Activated CD4-positive, alpha-beta T cell treated with anti-CD3 and anti-CD28 coated beads, Interleukin-2, amount 10 ng/mL, durations not matched to agents 24 days and 14 days (primary cell): ENCODE measurements at places on chromosomes 12 and 14. TPM values are rescaled to one million over a fixed set of nuclear protein-coding genes. Genes with fewer than 3 reads are reported as not detected.

DNA sequence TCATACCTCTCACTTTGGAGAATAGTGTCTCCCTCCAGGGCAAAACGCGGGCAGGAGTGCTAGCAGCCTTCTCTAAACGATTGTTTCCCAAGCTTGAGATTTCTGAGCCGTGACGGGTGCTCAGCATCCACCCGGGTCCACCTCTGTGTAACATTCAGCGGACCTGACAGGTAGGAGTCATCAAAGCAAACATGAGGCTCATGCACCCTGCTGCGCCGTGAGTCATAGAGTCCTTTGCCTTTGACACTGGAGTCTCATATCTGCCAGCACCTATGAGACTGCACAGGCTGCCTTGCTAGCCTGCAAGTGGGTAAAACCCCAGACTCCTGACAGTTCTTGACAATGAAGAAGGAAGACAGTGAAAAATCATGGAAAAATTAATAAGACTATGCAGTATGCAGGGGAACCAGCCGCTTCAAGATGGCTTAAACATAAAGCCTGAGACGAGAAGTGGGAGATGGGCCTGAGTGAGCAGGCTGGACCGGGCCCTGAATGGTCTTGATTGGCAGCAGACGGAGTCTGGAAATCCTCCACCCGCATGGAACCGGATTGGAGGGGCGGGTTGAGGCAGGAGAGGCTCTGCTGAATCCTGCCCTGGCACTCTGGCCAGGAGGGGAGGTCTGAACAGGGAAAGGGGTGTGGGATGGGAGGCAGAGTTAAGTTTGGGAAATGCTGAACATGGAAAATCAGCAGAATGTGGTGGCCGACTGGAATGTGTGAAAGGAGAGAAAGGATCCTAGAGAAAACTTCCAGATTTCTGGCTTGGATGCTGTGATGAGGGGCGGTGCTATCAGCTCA lies 54.2 kb downstream of the LGMN start:
- no peaks in the 10 kb centered on the region for H3K36me3 ChIP-seq
- H3K4me3 ChIP-seq: no peak overlapping the region
- H3K4me1 ChIP-seq: peaks cover 7% of the 10 kb centered on the region
- no peak overlapping the region for H3K27ac ChIP-seq
- no peak for DNase-seq

DNA sequence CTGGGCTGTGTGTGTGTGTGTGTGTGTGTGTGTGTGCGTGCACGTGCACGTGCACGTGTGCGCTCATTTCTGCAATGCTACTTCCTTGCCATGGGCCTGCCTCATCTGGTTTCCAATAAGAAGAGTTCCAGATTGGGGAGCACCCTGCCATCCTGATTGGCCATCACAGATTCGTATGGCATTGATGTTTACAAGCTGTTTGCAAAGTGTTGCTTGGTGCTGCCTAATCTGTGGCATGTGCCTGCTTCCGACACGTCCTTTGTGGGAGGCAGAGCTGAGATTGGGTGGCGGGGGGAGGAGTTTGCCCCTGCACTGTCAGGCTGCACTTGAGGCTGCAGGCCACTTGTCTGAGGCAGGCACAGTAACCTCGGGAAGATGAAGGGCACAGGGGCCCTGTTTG lies 39.2 kb downstream of the SAMD4A start:
- H3K27me3 ChIP-seq: peaks cover 8% of the 10 kb centered on the region
- no peak overlapping the region for H3K27ac ChIP-seq
- H3K4me1 ChIP-seq: no peaks in the 10 kb centered on the region
- DNase-seq: no peak
- H3K36me3 ChIP-seq: no peaks in the 10 kb centered on the region

DNA sequence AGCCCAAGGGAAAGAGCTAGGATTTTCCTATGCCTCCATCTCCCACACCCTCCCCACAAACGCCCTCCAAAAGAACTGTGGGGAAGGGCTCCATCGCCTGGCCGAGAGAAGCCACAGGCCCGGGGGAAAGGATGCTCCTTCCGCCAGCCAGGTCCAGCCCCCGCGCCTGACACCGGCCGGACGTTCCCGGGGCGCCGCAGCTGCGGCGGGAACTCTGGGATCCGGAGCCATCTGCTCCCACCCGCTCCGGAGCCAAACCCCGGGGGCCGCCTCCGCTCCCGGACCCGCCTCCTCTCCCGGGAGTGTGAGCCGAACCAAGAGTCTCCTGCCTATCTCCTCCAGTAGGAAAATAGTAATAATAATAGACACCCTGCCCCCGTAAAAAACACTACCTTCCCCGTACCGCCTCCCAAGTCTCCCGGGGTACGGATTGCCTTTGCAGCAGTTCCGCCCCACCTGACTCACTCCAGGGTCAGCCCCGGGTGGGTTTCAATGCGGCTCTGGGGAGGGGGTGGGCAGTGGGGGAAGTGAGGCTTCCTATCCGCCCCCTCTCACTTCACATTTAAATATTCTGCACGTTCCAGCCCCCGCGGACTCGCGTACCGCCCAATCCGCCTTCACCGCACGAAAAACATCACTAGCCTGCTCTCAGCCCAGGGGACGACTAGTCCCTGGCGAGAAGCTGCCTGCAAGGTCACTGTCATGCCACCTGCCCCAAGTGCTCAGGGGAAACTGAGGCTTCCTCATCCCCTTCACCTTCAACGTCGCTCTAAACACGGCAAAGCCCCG lies 2.4 kb downstream of the AGAP2 start:
- H3K27me3 ChIP-seq: no peaks in the 10 kb centered on the region
- no peak for DNase-seq
- peaks cover 28% of the 10 kb centered on the region for H3K4me1 ChIP-seq
- H3K36me3 ChIP-seq: peaks cover 43% of the 10 kb centered on the region
- H3K4me3 ChIP-seq: no peak overlapping the region

DNA sequence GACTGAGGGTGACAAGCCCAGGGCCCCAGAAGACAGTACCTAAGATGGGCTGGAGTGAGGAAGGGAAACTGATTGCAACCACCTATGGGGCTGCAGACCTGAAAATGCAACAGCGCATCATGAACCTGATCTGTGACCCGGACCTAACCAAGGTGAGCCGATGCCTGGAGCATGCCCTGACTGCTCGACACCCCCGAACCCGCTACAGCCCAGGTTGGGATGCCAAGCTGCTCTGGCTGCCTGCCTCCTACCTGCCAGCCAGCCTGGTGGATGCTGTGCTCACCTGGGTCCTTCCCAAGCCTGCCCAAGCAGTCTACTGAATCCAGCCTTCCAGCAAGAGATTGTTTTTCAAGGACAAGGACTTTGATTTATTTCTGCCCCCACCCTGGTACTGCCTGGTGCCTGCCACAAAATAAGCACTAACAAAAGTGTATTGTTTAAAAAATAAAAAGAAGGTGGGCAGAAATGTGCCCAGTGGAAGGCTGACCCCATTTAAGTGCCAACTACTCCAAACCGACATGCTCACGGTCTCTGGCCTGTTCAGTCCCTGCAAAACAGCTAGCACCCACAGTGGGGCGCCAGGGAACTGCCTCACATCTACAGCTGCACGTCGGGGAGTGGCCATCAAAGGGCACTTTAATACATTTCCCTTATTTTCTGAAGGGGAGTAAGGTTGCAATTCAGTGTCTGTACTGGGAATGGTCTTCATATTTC lies 4.2 kb downstream of the RDH5 start:
- peaks cover 22% of the 10 kb centered on the region for H3K4me1 ChIP-seq
- H3K4me3 ChIP-seq: no peak overlapping the region

DNA sequence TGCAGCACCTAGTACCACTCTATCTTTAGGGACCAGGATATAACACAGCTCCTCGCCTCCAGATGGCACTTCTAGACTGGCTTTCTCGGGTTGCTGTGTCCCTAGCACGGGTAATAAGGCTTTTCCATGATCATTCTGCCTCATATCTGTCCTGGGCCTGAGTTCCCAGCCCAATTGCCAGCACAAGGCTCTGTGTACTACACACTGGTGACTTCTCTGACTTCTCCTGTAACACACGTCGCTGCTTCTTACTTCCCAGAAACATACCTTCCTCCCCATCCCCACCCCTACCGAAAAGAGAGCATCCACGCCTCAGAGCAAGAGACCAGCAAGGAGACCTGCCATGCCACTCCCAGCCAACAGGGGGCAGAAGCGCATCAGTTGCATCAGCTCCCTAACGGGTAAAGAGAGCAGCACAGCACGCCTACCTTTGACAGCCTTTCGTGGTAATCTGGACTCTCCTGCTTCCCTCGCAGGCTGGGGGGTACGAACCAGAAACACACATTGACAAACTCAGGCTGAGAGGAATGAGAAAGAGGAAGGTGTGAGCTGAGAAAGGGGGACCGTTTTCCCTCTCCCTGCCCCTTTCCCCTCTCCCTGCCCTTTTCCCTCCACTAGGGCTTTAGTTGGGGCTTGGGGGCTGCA lies 21.2 kb upstream of the ZNF740 start:
- H3K36me3 ChIP-seq: no peaks in the 10 kb centered on the region
- DNase-seq: peak; percentile 97
- peaks cover 9% of the 10 kb centered on the region for H3K4me1 ChIP-seq
- no peaks in the 10 kb centered on the region for H3K27me3 ChIP-seq

- no peaks in the 10 kb centered on the region for H3K27me3 ChIP-seq
- no peak for DNase-seq
- no peak overlapping the region for H3K4me3 ChIP-seq
These were observed 501.1 kb downstream of the NAV3 start for GRCh38 chr12:78331753-78332152.

DNA sequence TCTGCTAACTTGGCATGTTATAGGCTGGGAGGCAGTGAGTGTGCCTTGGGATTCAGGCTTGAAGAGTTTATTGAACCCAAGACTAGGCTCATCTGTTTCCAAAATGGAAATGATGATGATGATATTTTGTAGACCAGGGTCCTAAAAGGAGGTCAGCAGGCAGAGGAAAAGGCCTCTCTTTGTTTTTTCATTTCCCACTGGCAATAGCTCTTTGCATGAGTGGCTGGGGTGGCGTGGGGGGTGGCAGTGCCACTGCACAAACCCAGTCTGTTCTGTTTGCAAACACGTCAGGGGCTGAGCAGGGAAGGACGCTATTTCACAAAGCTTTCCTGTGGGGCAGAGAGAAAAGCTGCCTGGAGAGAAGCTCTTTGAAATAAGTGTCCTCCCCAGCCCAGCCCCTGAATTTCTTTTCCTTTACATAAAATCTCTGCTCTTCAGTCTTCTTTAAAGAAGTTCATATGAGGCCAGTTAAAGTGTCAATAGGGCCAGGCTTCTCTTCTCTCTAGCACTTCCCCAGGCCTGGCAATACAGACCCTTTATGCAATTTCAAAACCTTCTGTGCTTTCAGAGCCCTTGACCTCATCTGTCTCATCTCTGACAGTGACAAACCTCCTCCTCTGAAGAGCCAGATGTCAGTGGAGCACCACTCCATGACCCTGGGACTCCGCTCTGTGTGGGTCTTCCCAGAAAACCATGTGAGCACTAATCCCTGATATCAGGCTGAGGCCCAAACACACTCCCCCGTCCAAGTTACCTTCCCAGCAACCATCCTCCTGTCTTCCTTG lies 72.8 kb downstream of the ZNF664 start:
- DNase-seq: no peak
- no peaks in the 10 kb centered on the region for H3K36me3 ChIP-seq
- H3K27me3 ChIP-seq: no peaks in the 10 kb centered on the region
- H3K4me1 ChIP-seq: peaks cover 3% of the 10 kb centered on the region
- H3K27ac ChIP-seq: no peak overlapping the region

DNA sequence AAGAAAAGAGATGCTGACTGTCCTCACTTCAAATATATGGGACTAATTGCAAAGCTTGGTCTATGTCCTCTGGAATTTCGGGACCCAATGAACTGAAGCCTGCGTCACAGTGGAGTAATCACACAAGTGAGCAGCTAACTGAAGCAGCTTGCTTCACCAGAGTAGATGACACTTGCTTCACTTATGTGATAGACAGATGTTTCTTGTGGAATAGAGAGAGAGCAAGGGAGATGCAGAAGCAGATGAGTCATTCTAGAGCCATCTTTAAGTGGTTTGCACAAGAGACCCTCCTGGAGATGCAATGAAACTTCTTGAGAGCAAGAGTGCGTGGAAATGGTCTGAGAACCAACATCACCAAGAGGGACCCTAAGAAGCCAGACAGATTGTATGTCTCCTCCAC lies 1537.1 kb upstream of the FLRT2 start:
- no peaks in the 10 kb centered on the region for H3K4me1 ChIP-seq
- H3K27me3 ChIP-seq: no peaks in the 10 kb centered on the region
- H3K36me3 ChIP-seq: no peaks in the 10 kb centered on the region
- H3K4me3 ChIP-seq: no peak overlapping the region
- no peak overlapping the region for H3K27ac ChIP-seq
- no peak for DNase-seq

GRCh38 chr12:27915536-27915935 lies 57.0 kb downstream of the PTHLH start:
- no peak for DNase-seq
- H3K4me3 ChIP-seq: no peak overlapping the region
- H3K4me1 ChIP-seq: no peaks in the 10 kb centered on the region
- H3K27me3 ChIP-seq: peaks cover 7% of the 10 kb centered on the region

DNA sequence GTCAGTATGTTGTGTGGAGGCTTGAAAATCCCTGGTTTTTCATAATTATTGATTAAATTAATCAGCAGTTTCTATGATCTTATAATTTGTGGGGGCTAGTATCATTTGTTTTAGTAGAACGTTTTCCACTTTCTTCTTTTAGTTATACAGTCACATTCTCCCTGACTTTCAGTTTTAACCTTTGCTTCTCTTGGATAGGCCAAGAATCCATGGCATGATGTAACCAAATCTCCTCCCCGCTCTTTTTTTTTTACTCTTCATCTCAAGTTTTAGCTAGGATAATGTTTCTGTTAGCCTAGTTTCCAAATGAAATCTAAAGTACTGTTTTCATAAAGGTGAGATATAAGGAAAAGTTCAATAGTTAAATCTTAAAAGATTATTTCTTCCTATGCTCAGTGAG lies 106.5 kb downstream of the TMEM117 start:
- H3K4me3 ChIP-seq: no peak overlapping the region
- H3K4me1 ChIP-seq: no peaks in the 10 kb centered on the region
- no peak for DNase-seq
- no peaks in the 10 kb centered on the region for H3K36me3 ChIP-seq

- DNase-seq: peak; percentile 84
- H3K4me1 ChIP-seq: peaks cover 54% of the 10 kb centered on the region
- H3K27me3 ChIP-seq: no peaks in the 10 kb centered on the region
- H3K4me3 ChIP-seq: peak overlapping the region; percentile 54
- peak overlapping the region; percentile 82 for H3K27ac ChIP-seq
- peaks cover 8% of the 10 kb centered on the region for H3K36me3 ChIP-seq
These were observed 2.7 kb upstream of the RABGGTA start for GRCh38 chr14:24274101-24274543.

DNA sequence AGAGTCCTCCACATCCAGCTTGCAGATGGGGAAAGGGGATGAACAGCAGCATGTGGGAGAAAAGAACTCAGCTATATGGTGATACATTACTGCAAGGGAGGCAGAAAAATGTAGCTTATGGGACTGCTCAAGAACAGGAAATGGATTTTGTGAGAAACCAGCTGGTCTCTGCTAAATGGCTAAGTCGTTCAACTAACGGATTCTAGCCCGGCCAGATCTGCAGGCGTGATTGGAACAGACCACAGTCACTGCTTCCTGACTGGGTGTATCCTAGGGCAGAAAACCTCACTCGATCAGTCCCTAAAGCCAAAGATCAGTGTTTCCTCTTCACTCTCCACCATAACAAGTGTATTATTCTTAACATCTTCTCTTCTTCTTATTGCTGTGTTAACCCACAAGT lies 8.1 kb upstream of the PTGDR start:
- H3K27ac ChIP-seq: no peak overlapping the region
- peak; percentile 65 for DNase-seq
- H3K4me3 ChIP-seq: no peak overlapping the region
- H3K4me1 ChIP-seq: peaks cover 6% of the 10 kb centered on the region

Gene DAO
- total RNA-seq: not detected in 2 replicates

Gene KANSL2
- total RNA-seq: 61.3 and 66.5 TPM in 2 replicates

Gene CCDC38
- not detected in 2 replicates for total RNA-seq

Gene BTG1
- total RNA-seq: 84.2 and 90.8 TPM in 2 replicates

Gene CHD8
- 104 and 115 TPM in 2 replicates for total RNA-seq

Gene KRT82
- not detected in 2 replicates for total RNA-seq
